ENCODE measurements at places on chromosomes 5 and 9.

DNA sequence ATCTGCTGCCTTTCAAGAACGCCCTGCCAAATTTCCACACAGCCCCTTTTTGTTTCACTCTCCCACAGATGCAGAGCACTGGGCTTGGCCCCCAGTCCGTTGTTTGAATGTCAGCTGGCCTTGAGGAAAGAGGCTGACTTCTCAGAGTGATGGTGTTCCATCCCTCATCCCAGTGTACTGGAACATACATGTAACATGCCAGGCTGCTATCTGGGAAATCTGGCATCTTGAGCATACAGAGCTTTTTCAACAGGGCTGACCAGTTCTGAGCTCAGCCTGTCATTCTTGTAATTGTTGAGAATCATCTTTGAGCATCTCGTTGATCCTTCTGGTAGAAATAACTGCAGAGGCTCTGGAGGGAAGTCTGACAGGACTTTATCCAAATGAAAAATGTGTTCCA, 2.8 kb downstream of the GALNT10 start:
- no peak for DNase-seq

GRCh38 chr5:174323878-174324281, 278.4 kb downstream of the NSG2 start:
- no peak for DNase-seq

DNA sequence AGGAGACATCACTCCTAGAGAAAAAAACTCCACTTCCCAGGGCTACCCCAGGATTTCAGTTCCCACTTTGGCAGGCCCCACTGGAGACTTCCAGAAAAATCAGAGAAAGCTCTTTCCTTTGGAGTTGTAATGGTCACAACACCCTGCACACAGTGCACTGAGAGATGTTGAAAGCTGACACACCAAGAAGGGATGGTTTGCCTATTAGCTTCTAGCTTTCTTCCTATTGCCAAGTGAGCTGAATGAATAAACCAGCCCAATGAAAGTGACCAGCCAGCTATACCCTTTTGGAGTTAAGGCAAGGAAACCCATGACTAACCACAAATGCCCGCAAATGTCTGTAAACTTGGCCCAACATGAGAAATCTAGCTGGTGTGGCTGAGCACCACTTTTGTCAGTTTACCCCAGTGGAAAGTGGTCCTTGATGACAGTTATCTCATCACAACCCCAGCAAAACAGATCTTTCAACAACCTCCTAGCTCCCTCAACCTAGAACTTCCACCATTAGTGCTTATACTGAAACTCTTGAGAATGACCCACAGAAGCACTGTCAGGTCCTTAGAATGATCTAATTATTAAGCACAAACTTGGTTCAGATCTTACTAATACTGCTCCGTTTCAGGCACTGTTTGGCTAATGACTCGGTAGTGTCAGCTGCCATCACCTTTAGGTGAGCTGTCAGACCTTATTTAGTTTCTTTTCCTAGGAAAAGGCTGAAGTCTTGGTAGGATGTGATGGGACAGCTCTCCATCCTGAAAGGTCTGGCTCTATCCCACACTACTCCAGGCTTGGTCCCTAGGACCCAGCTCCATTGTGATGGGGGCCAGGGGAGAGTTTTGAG, 11.2 kb downstream of the IRF1 start:
- no peak for DNase-seq

DNA sequence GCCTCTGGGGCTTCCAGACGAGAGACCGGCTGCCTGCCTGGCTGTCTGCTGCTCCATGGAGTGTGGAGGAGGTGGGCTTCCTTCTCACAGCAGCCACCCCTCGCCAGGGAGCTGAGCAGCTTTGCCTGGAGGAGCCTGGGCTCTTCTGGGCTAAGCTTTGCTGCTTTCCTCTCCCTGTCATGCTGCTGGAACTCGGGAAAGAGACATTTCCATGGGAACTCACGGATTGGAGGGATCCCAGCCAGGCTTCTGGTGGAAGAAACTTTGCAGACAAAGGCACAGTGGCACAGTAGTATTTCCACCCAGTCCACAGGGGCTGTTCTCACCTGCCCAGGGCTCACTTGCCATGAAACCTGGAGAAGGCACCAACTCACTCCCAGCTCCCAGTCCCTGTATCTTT, 5.6 kb upstream of the NTNG2 start:
- DNase-seq, result no peak

GRCh38 chr9:135907431-135908092, at the start of gene CAMSAP1:
CAMSAP1 (minus strand) TSS chr9:135907546; CDS start chr9:135907159, 387 bp downstream.
- DNase-seq, result peak; percentile 94

DNA sequence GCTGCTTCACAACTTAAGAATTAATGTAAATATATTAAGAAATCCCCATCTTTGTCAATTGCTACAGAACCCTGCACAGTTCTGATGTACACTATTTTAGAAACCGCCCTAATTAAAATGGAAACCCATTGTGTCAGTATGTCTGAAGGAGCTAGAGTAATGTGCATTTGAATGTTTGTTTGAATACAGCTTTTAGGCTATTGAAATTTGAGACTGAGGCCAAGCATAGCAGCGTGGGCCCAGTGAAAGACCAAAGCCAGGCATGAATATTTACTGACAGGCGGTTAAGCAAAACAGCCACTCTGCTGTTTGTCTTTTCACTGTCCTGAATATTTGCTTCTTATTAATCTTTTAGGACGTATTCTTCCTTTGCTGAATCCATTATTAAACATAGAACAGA, 252.3 kb downstream of the IZUMO3 start:
- no peak for DNase-seq

- DNase-seq, result no peak
Observed at GRCh38 chr5:177357146-177357458, 622 bp upstream of the RGS14 start.

- no peak for DNase-seq
Observed at GRCh38 chr9:71766663-71767062, 1.6 kb downstream of the CEMIP2 start.

- DNase-seq, result no peak
Observed at GRCh38 chr5:148844433-148845280, 18.2 kb downstream of the ADRB2 start.

- DNase-seq, result no peak
Observed at GRCh38 chr9:75927356-75927755, 36.9 kb downstream of the PCSK5 start.

DNA sequence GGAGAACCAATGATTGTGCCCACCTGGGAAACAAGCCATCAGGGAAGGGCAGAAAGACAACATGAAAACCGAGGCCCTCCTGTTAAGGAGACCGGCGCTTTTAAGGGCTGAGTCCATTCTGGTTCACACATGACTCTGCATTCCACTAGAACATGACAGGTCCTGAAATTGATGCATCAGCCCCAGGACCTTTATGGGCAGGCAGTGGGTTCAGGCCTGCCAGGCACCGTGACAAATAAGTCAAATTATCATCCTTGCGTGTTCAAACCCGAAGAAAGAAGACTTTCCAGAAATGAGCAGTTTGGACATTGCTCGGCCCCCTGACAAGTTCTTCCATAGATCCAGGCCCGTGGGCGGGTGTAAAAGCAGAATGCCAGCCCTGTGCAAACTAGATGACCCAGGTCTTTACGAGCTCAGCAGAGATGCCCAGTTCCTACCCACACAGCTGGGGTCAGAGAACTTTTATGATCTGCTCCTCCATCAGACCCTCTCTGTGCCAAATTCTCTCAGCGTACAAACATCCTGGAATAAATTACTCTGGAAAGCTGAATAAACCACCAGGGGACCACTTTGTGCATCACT, 295.5 kb upstream of the WWC1 start:
- DNase-seq, result no peak

DNA sequence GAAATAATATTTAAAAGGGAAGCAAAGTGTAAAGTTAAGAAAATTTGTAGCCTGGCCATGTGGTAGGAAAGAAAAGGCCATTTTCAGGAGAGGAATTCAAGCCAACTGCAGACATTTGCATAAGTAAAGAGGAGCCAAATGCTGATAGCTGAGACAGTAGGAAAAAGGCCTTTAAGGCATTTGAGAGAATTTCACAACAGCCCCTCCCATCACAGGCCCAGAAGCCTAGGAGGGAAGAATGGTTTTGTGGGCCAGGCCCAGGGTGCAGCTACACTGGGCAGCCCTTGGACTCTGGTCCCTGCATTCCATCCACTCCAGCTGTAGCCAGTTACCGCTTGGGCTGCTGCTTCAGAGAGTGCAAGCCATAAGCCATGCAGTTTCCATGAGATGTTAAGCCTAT, 1556.8 kb downstream of the EFNA5 start:
- DNase-seq, result no peak

DNA sequence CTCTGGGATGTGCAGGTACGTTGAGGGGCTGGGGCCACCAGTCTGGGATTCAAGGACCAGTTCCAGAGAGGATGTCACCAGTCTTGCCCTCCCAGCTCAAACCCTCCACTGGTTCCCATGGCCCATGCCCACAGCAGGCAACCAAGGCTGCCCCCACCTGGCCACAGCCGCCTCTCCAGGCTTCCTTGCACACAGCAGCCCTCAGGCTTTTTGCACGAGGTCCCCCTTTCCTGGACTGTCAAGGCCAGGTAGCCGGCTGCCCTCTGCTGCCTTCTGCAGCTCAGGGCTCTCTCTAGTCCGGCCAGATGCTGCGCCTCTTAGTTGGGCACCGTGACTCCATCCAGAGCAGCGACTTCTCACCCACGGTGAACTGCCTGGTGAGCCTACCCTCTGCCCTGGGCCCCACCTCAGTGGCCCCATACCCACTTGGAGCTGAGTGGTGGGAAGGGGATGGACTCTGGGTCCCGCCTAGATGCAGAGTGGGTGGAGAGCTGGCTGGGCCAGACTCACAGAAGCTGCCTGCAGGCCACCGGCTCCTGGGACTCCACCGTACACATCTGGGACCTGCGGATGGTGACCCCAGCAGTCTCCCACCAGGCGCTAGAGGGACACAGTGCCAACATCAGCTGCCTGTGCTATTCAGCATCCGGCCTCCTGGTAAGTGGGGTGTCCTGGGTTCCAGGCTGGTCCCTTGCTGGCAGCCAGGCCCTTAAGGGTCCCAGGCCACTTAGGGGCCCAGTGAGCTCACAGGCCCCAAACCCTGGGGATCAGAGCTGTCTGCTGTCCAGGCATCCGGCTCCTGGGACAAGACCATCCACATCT, 2.9 kb downstream of the WDR38 start:
- DNase-seq, result no peak

GRCh38 chr9:33202552-33203201, 35.5 kb upstream of the B4GALT1 start:
- peak; percentile 10 for DNase-seq

- DNase-seq, result no peak
Observed at GRCh38 chr5:554284-554988, 30.2 kb upstream of the SLC9A3 start.

GRCh38 chr5:157182143-157182757, 1.6 kb downstream of the ITK start:
- no peak for DNase-seq

DNA sequence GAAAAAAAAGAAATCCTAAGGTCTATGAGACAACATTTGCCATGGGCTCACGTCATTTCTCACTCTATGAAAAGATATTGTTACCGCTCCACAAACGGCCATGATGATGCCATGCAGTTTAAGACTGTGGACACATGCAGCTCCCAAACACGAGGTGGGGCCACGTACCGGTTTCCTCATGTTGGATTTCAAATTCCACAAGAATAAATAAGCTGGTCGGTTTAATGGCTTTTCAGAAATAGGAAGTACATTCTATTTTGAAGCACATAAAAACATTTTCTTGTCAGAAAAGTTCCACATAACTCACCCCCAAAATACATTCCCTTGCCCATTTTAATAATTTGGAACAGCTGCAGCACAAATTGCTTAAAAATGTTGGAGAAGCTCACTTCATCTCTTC, 130.6 kb downstream of the MYO10 start:
- no peak for DNase-seq

GRCh38 chr9:85741095-85741874, 469 bp downstream of the AGTPBP1 start:
- peak; percentile 25 for DNase-seq

DNA sequence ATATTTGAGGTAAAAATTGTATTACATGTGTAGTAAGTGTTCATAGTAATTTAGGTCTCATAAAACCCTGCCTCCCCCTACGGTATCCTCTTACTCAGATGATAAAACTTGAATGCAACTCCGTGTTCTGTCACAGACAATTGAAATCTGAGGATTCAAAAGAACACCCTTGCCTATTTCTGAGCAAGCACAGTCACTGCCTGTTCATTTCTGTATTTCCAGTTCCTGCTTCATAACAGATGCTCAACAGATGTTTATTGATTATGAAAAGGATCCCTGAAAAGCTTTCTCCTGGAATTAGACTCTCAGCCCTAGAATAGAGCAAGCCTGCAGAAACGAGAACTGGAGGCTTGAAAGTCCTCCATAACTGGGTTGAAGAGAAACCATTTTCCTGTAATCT, 144.1 kb upstream of the SPEF2 start:
- no peak for DNase-seq

- DNase-seq, result no peak
Observed at GRCh38 chr9:21661626-21662025, 140.8 kb upstream of the MTAP start.

GRCh38 chr5:132480893-132481595, 9.5 kb downstream of the IRF1 start:
- DNase-seq, result no peak

DNA sequence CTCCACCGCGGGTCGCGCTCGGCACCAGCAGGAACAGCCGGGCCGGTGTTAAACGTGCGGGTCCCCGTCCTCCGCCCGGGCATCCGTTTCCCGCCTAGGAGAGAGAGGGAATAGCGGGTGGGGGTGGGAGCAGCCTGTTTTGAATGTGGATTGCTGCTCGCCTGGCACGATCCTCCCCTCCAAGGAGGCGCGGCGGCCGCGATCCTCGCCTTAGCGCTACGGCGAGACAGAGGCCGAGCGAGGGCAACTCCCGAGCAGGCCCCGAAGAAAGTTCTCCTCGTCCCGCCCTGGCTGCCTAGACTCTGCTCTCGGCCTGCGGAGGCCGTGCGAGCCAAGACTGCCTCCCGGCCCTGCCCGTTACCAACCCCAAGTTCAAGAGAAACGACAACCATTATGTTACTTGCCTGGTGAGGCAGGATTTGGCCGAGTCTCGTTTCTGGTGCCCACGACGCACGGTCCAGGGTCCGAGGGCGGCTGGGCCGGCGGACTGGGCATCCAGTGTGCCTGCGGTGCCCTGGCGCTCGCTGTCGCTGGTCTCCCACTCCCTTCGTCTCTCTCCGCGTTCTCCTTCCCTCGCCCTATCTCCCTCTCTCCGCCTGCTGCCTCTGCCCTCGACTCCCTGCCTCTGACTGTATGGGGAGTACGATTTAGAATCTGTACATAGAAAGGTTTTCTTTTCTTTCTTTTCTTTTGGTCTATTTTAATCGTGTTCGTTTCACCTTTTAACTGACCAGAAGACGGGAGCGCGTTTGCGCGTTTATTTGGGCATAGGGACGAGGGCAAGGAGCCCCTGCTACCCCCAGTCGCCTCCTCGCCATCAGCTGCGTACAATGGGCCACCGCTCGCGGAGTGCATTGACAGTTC, 724 bp downstream of the NR2F1-AS1 start:
- DNase-seq, result no peak

- DNase-seq, result no peak
Observed at GRCh38 chr5:4405614-4406219, 734.4 kb upstream of the ADAMTS16 start.

DNA sequence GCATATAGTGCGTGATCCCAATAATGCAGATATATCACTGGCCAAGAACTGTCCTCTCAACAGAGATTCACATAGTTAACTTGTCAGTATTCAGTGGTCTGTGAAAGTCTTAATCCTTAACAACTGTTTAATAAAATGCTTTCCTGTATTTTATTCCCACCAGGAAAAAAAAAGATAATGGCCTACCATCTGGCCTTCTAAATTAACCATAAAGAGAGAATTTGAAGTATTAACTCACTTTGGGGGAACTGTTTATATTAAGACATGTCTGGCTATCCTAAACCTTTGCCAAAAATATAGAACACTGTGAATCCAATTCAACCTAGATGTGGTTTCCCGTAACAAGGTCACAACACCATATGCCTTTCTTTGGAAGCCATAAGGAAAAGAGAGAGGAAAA, 818 bp upstream of the FREM1 start:
- DNase-seq, result no peak
